Adrenal gland (tissue), 19 donors: ENCODE measurements at places on chromosomes 2 and 18. TPM values are rescaled to one million over a fixed set of nuclear protein-coding genes. Genes with fewer than 3 reads are reported as not detected.

GRCh38 chr2:213934560-213934959, 476.3 kb upstream of the VWC2L start:
- no peak for DNase-seq

- no peak for DNase-seq
Measured at GRCh38 chr18:36264283-36264682, 33.2 kb upstream of the FHOD3 start.

- peak; percentile 69 for DNase-seq
Measured at GRCh38 chr18:34773961-34774766, 64.1 kb downstream of the DTNA start.

DNA sequence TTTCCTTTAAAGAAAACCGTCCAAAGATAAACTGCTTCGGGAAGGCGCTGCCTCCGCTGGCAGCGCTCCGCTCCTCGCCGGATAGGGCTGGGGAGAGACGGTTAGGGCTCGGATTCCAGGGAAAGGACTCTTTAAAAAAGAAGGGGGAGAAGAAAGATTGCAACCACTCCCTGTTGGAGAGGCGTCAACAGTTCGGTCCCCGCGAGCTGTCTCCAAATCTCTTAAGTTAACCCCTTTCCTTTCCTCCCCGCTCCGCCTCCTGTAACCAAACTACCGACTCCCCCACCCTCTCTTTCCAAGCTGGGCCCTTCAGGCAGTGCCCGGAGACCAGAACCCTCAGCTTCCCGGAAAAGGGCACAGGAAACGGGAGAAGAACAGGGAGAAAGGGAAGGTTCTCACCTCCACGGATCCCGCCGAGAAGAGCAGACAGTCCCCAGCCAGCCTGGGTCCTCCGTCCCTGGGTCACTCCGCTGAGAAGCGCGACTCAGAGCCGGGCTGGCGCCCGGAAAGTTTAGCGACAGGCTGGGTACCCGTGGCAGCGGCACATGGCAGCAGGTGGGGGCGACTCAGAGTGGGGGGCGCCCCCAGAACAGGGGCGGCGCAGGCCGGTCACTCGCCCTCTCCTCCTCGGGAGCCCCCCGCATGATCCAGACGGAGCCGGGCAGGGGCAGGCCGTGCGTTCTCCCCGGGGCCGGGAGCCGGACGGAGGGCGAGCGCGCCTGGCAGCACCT, 675 bp downstream of the FZD5 start:
- DNase-seq = peak; percentile 49

DNA sequence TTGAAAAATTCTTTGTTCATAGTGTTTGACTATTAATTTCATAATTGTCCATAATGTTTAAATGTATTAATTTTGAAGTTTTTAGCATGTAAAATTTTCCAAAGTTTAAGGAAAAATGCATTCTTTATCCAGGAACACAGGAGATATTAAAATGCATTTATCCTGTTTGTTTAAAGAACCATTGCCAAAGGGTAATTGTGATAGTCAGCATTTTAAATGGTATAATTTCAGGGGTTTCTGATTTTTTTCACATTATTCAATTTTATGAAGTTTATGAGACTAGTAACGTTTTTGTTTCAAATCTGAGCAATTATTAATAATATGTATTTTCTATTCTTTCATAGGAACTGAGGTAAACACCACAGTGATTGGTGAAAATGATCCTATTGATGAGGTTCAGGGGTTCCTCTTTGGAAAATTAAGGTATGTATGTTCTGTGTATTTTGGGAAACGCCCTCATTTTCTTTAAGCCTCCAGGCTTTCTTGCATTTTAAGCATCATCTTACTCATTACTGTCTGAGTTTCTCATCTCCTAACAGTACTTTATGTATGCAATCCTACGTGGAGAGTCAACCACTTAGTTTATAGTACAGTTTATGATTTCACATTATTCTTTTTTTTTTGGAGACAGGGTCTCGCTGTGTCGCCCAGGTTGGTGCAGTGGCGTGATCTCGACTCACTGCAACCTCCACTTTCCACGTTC, 25.1 kb downstream of the UGGT1 start:
- DNase-seq = no peak

GRCh38 chr2:85578243-85579180, 1.1 kb downstream of the VAMP8 start:
- DNase-seq = no peak

Gene HOXD13
- total RNA-seq = not detected

Gene CPS1
- total RNA-seq = 1.7 TPM
